NCI-H2029 (cell line): ENCODE measurements at places on chromosomes 7 and 10.
A peak's percentile ranks its signal among the peaks of the same experiment; 100 is the strongest.

DNA sequence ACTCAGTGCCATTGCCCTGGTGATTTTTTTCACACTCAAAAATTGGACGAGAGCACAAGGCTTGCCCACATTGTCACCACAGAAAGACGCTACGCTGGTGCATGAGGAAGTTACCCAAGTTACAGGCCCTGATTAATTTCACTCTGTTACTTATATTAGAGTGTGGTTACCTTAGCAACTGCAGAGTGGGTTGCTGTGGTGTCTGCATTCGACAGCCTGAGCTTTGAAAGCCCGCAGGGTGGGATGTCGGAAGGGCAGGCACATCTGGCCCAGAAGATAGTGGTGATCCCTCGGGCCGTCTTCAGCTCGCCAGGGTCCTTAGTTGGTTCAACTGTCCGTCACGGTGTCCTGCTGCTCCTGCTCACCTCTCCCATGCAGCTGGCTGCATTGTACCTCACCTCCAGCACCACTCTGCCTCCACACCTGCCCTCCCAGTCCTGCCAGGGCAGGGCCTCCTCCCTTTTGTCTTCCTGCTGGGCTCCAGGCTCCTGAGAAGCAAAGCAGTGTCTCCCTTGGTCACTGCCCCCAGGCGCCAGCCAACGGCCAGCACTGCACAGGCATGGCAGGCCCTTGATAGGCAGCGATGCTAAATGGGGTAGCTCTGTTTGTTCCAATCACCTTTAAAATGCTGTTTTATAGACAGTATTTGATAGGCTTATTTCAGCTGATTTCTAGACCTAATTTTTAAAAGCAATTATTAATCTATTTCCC, 167.2 kb downstream of the EBF3 start:
- DNase-seq = no peak

- DNase-seq = no peak
Observed at GRCh38 chr7:28977881-28978280, 19.8 kb upstream of the TRIL start.

GRCh38 chr10:88851706-88852105, at the start of gene ANKRD22:
Gene ANKRD22 (minus strand): TSS chr10:88851844. CDS start chr10:88851607, 237 bp downstream.
- DNase-seq = peak; percentile 49

DNA sequence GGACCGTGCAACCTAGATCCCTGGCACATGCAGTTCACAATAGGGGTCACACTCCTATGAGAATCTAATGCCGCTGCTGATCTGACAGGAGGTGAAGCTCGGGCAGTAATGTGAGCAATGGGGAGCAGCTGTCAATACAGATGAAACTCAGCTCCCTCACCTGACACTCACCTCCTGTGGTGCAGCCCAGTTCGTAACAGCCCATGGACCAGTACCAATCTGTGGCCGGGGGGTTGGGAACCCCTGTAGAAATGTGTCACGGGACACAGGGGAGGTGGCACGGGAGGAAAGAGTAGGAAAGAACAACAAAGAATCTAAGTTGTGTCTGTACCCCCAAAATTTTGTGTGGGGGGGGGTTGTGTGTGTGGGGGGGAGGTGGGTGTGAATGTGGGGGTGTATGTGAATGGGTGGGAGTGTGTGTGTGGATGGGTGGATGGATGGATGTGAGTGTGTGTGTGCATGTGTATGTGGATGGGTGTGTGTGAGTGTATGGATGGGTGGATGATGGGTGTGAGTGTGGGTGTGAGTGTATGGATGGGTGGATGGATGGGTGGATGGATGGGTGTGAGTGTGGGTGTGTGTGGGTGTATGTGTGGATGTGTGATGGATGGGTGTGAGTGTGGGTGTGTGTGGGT, 33.1 kb downstream of the SFMBT2 start:
- DNase-seq = no peak

DNA sequence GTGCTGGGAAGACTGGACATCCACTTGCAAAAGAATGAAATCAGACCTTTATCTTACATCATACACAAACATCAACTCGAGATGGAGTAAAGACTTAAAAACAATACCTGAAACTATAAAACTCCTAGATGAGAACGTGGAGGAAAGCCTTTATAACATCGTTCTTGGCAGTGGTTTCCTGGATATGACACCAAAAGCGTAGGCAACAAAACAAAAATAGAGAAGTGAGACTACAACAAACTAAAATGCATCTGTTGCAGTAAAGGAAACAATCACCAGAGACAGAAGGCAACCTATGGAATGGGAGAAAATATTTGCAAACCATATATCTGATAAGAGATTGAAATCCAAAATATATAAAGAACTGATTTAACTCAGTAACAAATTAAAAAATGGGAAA, 33.3 kb downstream of the CC2D2B start:
- DNase-seq = no peak

DNA sequence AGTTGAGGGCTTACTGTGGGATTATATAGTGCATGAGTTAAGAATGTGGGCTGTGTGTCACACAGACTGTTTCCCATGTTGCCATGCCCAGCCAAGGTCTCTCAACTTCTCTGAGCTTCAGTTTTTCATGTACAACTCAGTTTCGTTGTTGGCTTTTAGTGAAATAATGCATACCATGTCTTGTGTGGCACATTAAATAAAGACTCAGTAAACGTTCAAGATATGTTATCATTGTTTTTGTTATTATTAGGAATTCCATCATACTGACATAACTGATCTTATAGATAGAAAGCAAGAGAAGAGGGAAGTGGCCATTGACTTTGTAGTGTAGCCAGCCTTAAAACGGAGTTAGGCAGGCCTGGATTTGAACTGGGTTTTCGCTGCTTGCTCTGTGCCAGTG, 2.9 kb downstream of the CDK14 start:
- no peak for DNase-seq

- no peak for DNase-seq
Observed at GRCh38 chr7:153518201-153518984, 533.8 kb upstream of the DPP6 start.

DNA sequence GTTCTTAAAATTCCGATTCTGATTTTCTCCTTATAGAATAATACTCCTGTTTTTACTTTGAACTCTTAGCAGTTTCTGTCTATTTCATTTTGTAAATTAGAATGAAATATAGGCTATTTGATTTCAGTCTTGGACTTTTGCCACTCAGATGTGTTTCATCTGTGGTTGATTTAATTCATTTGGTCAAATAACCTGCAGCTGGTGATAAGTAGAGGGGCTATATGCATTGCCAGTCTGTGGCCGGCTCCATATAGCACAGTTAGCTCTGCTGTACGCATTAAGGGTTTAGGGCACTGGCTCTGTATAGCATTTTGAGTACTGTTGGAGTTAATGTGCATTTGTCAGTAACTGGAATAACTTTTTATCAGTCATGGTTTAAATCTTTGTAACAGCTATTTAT, 35.7 kb downstream of the RBM33 start:
- no peak for DNase-seq

GRCh38 chr7:87170828-87171227, 18.6 kb downstream of the DMTF1 start:
- DNase-seq = no peak

DNA sequence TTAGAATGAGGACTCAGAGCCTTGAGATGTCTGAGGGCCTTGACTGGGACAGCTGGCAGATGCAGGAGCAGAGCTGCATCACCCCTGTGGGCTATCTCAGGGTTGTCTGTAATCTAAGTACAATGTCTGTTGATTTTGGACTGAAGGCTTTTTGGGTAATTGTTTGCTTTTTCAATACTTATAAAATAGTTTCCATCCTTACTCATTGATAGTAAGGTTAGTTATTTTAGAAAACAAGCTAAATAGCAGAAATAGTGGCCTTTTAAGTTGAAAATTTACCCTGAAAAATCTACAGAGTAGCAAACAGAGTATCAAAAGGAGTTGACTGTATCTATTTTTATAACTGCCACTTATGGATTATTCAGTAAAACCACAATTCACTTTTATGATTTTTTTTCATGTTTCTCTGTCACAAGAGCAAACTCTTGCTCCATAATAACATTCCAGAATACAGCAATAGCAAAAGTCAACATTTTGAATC, 179.7 kb downstream of the CFTR start:
- no peak for DNase-seq

DNA sequence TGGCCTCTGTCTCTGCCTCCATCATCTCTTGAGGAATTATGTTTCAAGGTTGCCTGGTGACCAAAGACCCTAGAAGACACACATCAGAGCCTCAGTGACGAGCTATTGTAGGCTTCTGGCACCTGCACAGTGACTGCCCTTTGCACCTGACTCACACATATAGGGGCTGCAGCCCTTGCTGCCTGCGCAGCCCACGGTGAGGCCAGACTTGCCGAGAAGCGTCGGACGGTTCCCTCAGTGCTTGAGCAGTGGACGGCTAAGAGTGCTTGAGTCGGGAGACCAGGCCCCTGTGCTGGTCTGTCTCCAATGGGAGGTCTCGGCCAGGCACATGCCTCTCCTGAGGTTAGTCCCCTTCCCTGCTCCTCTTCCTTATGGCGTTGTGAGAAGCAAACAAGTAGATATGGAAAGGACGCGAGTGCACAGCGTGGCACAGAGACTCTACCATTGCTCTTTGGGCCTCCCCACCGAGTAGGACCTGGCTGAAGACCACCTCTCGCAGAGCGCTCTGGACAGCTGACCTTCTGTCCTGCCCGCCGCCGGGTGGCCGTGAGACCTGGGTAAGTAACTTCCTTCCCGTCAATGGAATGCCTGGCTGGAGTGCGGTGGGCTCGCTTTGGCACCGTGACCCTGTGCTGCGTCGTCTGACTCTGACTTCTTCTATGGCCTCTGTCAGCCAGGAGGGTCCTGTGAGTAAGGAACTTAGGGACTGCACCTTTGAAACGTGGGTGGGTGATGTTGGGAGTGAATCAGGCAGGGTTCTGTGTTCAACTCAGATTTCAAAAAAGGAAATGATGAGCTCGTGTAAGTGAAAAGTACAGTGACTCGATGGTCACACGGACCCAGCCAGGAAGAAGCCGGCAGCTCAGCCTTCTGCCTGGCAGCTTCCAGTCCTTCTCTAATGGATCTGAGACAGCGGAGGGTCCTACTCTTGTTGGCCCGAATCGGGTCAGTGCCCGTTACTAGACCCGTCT, 33.7 kb downstream of the ZNF775 start:
- DNase-seq = no peak
